Caki2 (cell line): ENCODE measurements at places on chromosomes 7 and 10. TPM values are rescaled to one million over a fixed set of nuclear protein-coding genes. Genes with fewer than 3 reads are reported as not detected.
A peak's percentile ranks its signal among the peaks of the same experiment; 100 is the strongest.

GRCh38 chr7:24477398-24478136 is 95.7 kb upstream of the PALS2 start:
- peak; percentile 94 for DNase-seq

GRCh38 chr7:100568896-100569844 is 4.5 kb downstream of the SAP25 start:
- no peak for DNase-seq

- DNase-seq: peak; percentile 27
These were observed 43.1 kb downstream of the MBL2 start for GRCh38 chr10:52729271-52730104.

DNA sequence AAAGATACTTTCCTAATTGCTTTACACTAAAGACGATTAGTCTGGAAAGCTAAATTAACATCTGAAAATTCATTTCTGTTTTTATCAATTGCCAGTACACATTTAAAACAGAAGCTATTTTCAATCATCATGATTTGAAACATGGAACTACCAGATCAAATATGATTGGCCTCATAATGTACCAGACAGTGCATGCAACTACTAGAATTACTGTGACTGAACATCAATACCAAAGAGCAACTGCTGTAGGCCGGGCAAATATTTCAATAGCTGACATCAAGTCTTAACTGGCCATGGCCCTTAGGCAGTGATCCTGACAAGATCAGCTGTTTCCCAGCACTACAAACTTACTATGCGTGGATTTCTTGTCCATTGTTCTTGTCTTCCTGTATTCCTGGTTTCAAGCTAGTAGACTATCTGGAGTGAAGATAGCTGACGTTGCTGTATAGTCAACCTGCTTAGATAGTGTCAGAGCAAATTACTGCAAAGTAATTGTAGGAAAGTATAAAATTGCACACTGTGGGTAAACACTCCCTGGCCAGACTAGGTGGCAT is 21.7 kb upstream of the WNT16 start:
- DNase-seq: no peak

DNA sequence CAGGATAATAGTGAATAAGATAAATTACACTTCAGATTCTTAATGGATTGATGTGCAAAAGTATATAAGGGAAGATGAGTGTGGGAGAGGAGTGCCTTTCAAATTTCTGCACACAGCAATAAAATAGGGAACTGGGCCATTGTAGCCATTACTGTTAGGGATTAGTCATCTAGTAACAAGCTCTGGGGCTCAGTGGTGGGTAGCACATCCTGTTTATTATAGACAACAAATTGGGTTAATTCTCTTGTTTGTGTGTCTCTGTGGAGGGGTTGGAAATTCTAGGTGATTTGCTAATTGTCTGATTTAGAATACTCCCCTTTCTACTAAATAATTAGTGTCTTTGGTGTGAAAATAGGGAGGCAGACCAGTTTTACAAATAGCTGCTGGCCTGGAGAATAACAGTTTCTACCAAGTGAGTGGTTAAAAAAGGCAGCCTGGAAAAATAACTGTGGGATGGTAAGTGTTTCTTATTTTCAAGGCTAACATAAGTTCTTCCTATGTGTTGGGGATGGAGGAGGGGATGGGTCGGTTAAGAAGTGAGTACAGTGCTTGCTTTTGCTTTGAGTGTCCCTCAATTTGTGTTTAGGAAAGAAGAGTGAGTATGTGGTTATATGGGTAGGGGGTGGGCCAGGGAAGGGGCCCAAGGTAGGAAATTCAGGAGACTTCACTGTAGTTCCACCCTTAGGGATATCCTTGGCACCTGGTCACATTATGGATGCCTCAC is 43.3 kb upstream of the TMEM248 start:
- DNase-seq: no peak

GRCh38 chr10:6553937-6554336 is 26.1 kb downstream of the PRKCQ start:
- no peak for DNase-seq

DNA sequence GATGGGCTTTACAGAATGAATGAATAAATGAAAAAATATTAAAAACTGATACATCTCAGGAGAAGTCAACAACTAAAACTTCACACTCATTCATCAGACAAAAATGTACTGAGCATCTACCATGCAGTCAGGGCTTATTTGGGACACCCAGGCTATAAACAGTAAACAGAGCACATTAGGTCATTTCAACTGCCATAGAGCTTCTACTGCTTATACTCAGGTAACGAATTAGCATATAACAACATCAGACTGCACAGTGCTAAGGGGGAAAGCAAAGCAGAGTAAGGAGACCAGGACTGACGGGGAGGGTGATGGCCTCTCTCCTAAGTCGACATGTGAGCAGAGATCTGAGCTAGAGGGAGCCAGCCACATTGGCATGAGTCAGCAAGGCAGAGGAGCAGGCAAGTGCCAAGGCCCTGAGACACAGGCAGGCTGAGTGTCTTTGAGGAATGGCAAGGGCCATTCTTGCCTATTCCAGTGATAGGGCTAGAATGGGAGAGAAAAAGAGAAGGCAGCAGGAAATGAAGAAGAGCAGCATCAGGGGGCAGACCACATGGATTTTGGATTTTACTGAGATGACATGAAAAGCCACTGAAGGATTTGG is 528.9 kb downstream of the PARD3 start:
- peak; percentile 39 for DNase-seq

PON2 gene
- total RNA-seq: 105 and 118 TPM in 2 replicates

APBB1IP gene
- 5.8 and 7.4 TPM in 2 replicates for total RNA-seq

RGS10 gene
- 18.1 and 45.8 TPM in 2 replicates for total RNA-seq

HTR5A gene
- total RNA-seq: not detected in 2 replicates
